ENCODE measurements at places on chromosomes 12 and 14.

DNA sequence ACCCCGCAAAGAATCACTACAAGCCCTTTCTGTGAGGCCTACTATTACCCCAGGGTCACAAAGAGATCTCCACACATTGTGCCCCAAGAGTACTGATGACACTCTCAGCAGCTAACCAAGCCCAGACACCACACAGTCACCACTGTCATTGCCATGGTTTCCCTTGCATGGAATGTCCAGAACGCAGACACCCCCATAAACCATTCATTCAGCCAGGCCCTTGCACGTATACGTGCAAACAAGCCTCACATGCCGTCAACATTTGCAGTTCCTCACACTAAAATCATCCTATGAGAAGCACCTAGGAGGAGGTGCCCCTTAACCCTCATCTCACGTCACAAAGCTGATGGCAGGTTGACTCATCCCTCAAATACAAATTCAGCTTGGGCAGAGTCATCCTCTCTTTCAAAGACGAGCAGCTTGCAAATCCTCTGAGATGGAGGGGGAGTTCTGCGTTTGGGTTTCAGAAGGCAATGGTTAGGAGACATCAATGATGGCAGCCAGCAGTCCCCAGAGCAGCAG lies 17.1 kb upstream of the KRT77 start:
- no peak for DNase-seq

DNA sequence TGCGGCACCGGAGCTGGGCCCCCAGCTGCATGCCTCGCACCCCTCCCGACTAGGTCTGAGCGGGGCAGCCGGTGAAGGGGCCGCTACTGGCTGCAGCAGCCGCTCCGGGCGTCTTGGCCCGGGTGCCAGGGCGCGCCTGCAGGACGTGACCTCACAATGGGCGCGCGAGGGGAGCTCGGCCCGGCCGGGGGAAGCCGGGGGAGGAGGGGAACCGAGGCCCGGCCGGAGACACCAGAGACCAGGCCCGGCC lies 353 bp downstream of the BAG5 start:
- no peak for DNase-seq

DNA sequence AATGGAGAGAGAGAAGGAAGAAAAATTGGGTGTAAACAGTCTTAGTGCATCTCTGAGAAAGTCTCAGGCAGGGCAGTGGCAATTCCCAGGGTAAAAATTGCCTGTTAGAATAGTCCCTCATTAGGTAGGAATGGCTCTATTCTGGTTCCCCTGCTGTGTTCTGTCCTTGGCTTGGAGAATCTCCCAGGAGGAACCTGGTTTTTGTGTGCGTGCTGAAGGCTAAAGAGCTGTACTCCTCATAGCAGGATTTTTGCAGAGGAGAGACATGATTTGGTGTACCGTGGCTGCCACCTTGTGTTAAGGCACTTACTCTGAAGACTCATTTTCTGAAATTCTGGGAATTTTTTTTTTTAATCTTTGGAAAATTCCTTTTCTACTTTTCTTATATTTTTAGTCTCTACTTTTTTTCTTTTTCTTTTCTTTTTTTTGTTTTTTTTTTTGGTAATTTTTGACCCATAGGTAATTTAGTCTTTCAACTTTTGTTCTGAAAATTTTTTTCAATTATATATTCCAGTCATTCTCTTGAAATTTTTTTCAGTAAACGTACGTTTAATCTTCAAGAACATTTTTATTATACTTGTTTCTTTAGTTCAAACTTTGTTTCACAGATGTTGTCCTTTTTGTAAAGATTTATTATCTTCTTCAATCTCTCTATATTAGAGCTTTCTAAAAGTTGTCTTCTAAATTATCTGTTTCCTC lies 63.8 kb downstream of the FBXO33 start:
- DNase-seq = peak; percentile 28

DNA sequence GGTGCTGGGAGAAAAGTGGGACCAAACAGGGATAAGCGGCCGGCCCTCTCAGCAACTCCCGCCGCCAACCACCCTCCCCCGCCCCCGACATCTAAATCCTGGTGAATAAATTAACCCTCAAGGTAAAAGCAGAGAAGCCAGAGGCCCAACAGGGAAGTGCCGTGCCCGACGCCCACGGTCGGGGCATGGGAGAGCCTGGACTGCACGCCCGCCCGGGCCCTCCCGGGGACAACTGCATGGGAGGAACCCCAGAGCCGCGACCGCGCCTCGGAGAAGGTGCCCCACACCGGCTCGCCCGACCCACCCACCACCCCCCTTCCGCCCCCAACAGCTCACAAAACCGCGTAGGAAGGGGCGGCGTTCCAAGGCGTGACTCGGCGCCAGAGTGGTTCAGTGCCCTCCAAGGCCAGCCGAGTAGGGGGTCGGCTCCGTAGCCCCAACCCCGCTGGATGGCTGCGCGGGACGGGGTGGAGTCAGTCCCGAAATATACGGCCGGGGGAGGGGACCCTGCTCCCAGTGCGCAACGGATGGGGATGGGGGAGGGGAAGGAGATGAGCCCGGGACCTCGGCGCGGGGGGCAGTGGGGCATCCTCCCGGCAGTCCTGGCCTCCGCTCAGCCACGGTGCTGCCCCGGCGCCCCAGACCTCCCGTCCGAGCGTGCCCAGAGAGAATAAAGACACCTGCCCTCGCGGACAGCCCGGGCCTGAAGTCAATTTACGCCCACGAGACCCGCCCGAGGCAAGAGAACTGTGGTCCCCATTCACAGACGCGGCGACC lies 732 bp downstream of the SLC25A29 start:
- DNase-seq = no peak

GRCh38 chr14:43595096-43595772 lies 911.8 kb downstream of the FSCB start:
- no peak for DNase-seq

DNA sequence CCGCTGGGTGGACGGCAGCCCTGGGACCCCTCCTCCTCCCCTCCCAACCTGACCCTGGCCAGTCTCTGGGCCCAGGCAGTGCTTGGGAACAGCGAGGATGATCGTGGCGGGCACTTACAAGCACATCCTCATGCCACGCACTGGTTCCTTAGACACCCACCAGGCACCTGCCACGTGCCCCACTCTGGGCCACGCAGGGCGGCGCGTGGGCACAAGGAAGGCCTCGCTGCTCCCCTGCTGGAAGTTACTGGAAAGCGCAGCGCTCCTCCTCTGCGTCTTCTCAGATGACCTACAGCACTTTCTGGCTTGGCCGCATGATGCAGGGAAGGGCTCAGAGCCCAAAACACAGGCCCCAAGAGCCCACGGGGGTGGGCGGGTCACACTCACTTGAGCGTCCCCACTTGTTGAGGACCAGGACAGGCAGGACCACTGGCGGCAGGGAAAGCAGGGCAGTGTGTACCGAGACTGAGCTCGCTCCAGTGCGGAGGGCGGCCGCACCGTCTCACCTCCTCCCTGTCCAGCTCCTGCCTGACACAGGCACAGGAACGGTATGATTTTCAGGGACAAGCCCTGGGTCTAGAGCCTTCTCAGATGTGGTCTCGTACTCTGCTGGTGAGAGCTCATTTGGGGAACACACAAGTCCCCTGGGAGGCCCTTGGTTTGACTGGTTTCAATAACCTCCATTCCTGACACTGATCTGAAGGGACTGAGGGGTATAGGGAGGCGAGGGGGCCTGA lies 128.3 kb upstream of the EVL start:
- DNase-seq = no peak

Measured in D721Med (cell line).